Muscle of leg (tissue), 16 donors: ENCODE measurements at places on chromosomes 4 and X. TPM values are rescaled to one million over a fixed set of nuclear protein-coding genes. Genes with fewer than 3 reads are reported as not detected.

DNA sequence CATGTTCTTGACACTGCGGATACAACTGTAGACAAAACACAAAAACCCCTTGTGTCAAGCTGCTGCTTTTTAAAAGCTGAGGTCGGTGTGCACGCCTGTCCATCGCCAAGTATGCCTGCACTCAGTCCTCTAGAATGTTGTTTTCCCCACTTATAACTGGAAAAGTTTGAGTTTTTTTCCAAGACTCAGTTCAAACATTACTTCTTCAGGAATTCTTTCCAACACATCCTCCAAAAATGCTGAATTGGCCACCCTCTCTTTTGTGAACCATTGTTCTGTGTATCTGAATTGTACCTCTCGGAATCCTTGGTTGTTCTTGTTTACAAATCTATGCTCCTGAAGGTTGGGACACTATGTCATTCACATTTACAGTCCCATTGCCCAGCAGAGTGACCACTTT lies 94.6 kb downstream of the REELD1 start:
- peak; percentile 74 for DNase-seq

The SOWAHD gene
- total RNA-seq, result 0.49 TPM

DNA sequence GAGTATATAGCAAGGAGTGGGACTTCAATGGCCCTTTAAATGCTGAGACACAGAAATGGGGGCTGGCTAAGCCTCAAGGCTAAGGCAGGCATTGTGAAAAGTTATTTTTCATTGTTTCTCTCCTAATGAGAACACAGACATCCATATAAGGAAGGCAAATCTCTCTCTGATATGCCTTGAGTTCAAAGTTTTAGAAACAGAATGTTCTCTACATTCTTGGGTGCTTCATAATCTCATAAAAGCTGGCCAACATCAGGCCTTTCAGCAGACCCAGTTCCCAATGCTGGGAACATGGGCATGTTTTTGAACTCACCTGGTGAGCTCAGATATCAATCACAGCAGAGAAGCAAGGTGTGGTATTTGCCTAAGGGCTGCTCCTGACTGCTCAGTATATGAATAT lies 19.4 kb upstream of the RAB40A start:
- no peak for DNase-seq

The SPANXA2 gene
- not detected for total RNA-seq

DNA sequence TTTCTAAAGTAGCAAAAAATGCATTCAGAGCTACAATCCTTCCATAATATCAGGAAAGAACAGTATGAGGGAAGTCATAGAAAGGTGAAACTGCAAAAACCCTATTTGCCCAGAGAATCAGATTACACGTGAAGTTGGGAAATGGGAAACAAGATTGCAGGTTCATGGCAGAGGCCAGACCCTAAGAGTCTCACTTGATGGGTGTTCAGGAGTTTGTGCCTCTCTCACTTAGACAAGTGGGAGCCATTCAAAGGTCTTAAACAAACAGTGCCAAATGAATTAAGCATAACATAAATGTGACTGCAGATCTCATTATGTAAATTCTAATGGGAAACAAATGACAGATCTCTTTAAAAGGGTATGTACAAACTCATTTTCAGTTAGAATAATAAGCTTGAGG lies 91.6 kb downstream of the ARAP2 start:
- DNase-seq, result no peak

DNA sequence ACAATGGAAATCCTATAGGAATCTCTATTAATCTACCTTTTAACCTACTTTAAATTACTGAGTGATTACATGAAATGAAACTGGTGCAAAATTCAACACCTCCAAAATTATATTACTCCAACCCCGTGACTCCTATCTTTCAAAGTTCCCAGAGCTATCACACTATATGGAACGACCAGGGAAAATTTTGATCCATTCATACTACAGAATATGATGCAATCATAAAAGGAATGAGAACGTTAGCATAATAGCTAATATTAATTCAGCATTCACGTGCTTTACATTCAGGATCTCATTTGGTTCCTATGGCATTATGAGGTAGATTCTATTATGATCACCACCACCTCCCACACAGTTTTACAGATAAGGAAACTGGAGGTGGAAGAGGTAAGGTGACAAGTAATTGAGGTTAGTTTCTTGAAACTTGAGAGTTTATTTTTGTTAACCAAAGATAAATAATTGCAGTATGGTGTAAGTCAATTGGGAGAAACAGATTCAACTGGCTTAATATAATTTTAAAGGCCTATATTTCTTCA lies 29.4 kb upstream of the INTS6L start:
- DNase-seq, result no peak

- no peak for DNase-seq
These were observed 92.4 kb downstream of the CC2D2A start for GRCh38 chr4:15562114-15562513.

DNA sequence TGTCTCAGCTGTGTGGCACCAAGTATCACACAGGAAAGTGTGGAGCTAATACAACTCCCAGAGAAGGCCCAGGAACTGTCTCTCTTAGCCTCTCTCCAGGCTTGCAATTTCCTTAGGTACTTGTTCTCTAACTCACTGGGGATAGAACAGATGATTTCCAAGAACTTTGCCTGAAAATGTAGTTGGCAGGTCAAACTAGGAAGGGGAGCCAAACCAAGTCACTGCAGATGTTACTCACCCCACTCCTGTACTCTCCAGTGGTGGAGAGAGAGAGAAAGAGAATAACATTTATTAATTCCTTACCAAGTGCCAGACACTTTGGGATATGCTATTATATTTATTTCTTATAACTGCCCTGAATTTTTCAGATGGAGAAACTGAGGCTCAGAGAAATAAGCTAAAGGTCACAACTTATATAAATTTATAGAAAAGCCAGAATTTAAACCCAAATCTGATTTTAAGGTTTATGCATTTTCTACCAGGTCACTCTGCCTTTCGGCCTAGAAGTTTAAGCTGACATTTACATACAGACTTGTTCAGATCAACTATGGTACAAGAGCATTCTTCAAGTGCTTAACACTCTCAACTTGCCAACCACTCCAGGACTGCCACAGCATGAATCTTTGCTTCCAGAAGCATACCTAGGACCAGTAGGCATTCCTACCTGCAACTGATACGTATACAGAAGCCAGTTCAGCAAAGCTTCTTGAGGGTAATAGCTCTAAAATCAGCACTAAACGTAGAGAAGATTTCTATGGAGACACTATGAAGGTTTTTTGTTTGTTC lies 248.6 kb upstream of the ETNPPL start:
- peak; percentile 91 for DNase-seq

GRCh38 chr4:140090215-140090731 lies 63.7 kb downstream of the MAML3 start:
- no peak for DNase-seq

The PDCL2 gene
- not detected for total RNA-seq

The ZNF674 gene
- 3.9 TPM for total RNA-seq

GRCh38 chrX:129653971-129654651 lies 645 bp downstream of the APLN start:
- DNase-seq, result no peak

The MAMLD1 gene
- 4.4 TPM for total RNA-seq

DNA sequence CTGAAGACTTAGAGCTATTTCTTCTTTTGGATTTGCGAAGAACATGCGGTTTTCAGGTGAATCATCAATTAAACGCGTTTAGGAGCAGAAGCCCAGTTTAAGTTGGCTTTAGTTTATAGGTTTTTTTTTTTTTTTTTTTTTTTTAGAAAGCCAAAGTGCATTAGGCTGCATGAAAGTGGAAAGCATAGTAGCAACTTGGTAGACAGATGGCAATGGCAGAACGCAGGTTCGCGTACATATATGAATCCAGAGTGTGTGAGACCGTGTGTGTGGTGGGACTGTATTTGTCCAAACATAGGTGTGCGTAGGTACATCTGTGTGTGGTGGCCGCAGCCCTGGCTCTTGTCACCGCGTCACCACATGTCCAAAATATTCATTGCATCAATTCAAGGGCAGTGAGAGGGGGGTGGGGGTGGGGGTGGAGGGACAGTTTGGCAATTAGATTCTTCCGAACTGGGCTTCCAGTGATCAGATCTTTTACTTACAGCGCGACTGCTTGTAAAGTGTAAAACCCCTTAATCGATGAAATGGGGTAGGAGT lies 901 bp downstream of the JADE1 start:
- DNase-seq, result peak; percentile 71

GRCh38 chr4:85778632-85779131 lies 303.7 kb downstream of the ARHGAP24 start:
- DNase-seq, result peak; percentile 93

The EDA gene
- 12.3 TPM for total RNA-seq

DNA sequence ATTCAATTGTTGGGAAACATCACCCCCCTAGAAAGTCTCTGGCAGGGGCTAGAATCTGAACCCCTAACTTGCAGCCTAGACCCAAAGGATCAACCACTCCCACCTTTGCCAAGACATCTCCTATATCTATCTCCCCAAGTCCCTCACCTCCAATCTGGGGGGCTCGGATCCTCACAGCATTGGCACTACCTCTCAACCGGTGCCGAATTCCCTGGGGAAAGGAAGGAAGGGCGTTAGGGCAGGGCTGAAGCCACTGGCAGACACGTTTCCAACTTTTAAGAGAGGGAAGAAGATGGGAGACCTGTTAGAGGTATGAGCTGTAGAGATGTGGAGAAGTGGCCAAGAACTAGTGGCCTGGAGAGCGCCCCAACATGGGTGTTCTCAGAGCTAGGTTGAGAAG lies 2.7 kb downstream of the TIMM17B start:
- no peak for DNase-seq

The GIMD1 gene
- total RNA-seq, result not detected
